Aorta (tissue), 5 donors: ENCODE measurements at places on chromosomes 12 and 14.
A peak's percentile ranks its signal among the peaks of the same experiment; 100 is the strongest.

GRCh38 chr14:94367347-94368242, 20.8 kb downstream of the SERPINA1 start:
- DNase-seq, result no peak

GRCh38 chr12:104138797-104139152, 765 bp upstream of the NFYB start:
- no peak for DNase-seq

DNA sequence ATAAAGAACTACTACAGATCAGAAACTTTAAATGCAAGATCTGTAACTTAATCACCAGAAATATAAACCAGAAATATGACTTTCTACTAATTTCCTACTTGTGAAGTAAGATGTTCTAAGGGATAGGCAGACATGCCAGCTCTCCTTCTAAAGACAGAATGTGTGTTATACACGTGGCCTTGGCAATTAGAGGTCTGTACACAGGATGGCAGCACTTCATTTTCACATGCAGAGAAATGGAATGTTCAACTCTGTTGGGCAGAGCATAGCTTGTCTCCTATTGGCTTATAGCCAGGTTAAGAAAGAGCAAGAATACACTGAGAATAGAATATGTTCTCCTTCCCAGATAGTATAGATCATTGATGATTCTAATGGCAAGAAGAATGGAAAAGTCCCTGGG, 403.8 kb downstream of the DAD1 start:
- DNase-seq, result no peak

GRCh38 chr12:6324936-6325750, 14.7 kb downstream of the PLEKHG6 start:
- DNase-seq, result no peak

- DNase-seq, result no peak
These were observed 884 bp downstream of the GPD1 start for GRCh38 chr12:50104417-50105366.

DNA sequence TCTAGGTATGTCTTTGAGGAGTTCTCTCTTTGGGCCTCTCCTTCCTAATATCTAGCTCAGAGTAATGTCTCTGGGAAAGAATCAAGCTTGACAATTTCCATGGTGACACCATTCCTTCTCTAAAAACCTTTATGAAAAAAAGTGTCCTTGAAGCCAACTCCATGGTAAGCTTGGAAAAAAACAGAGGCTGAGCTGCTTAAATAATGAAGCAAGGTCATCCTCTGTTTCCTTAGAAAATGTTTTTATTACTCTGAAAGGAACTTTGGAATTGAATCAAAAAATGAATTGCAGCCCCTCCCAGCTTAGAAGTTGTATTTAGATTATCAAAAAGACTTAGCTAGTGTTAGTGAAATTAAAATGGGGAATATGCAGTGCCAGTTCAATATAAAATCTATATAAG, 166.1 kb upstream of the KITLG start:
- DNase-seq, result no peak

- no peak for DNase-seq
These were observed 23.8 kb downstream of the CNTN1 start for GRCh38 chr12:40716037-40716436.

DNA sequence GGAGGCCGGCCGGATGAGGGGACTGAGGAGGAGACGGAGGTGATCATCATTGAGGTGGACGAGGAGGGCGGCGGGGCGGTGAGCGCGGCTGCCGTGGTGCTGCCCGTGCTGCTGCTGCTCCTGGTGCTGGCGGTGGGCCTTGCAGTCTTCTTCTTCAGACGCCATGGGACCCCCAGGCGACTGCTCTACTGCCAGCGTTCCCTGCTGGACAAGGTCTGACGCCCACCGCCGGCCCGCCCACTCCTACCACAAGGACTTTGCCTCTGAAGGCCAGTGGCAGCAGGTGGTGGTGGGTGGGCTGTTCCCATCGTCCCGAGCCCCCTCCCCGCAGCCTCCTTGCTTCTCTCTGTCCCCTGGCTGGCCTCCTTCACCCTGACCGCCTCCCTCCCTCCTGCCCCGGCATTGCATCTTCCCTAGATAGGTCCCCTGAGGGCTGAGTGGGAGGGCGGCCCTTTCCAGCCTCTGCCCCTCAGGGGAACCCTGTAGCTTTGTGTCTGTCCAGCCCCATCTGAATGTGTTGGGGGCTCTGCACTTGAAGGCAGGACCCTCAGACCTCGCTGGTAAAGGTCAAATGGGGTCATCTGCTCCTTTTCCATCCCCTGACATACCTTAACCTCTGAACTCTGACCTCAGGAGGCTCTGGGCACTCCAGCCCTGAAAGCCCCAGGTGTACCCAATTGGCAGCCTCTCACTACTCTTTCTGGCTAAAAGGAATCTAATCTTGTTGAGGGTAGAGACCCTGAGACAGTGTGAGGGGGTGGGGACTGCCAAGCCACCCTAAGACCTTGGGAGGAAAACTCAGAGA, 9.6 kb downstream of the MMP14 start:
- DNase-seq, result no peak

- DNase-seq, result no peak
These were observed 826 bp downstream of the PRKCH start for GRCh38 chr14:61322011-61322798.

DNA sequence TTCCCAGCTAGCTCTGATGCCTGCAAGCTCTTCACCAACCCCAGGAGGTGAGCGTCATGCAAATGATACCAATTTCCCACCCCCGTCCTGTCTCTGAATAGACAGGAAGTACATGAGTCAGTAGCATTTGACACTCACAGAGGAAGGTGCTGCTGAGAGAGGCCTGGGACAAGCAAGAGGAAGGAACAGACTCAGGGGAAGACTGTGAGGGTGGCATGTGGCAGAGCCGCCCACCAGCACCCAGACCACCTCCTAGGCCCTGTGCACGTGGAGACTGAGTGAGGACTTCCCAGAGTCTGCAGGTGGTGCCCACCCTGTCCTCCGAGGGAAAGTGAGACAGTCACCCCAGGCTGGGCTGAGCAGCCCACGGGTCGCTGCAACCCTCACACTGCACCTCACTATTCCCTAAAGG, 199.5 kb upstream of the SFSWAP start:
- no peak for DNase-seq

DNA sequence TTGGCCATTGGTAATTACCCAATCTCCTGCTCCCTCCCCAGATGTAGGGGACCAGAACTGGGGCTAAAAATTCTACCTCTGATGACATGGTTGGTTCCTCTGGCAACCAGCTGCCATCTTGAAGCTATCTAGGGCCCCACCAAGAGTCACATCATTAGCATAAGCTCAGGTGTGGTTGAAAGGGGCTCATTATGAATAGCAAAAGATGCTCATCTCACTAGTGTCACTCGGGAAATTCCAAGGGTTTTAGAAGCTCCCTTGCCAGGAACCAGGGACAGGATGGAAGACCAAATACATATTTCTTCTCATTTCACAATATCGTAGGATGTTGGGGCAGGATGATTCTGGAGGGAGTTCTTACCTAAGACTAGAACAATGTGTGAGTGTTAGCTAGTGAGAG, 38.6 kb downstream of the EID3 start:
- no peak for DNase-seq

- no peak for DNase-seq
These were observed 3.9 kb upstream of the KCNA5 start for GRCh38 chr12:5039815-5040214.

- no peak for DNase-seq
These were observed 8.3 kb upstream of the SERPINA1 start for GRCh38 chr14:94396628-94397225.

DNA sequence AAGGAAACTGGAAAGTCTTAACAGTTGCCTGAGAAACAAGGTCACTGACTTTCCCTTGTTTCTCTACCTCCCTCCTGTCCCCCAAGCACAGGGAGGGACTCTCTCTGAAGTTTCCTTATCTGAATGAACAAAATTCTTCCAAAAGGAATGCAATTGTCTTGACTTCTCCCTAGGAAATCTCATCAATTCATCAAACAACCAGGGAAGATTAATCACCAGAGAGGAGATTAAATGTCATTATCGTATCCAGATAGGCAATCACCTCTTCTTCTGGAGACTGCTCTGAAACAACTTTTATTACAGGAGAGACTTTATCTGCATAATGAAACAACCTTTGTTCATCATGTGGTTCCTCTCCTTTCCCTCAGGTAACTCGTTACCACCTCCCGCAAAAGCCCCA, 431.4 kb downstream of the SLC16A7 start:
- no peak for DNase-seq

GRCh38 chr12:22126758-22127157, 80.7 kb downstream of the CMAS start:
- no peak for DNase-seq

DNA sequence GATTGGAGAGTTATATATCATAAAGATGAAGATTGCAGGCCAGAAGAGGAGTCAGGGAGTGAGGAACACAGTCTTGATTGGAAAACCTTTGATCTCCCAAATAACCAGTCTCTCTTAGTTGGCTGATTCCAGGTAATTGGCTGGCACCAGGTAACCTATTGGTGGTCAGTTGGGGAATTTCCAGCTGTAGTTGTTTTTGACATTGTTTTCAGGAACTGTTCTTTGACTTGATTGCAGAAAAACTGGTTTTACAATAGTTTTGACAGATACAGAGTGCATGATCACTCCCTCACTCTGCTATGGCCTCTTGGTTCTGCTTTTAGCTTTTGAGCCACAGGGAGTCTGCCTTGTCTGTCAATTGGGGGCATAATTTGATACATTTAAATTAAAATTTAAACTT, 71.6 kb downstream of the ZNF641 start:
- DNase-seq, result no peak

DNA sequence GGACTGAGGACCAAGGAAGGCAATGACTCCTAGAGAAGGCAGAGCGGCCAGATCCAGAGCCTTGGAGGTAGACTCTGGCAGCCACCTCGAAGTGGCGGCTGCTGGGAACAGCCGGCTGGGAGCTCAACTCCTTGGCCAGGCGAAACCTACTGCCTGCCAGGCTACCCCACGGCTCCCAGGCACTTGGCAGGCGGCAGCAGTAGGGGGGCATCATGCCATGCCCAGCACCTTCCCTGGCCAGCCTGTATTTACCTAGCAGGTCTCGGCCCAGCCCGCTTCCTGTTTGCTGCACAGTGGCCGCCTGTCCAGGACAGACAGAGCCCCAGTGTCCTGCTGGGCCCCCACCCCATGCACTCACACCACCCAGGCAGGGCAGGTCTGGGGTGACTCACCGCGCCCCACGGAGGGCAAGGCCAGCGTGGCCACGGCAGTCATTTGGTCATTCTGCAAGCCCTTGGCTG, 10.2 kb downstream of the TRPV4 start:
- peak; percentile 58 for DNase-seq

- DNase-seq, result no peak
These were observed 135.3 kb downstream of the NTF3 start for GRCh38 chr12:5567016-5567725.

GRCh38 chr14:51167587-51168214, 72.3 kb upstream of the TMX1 start:
- DNase-seq, result no peak

DNA sequence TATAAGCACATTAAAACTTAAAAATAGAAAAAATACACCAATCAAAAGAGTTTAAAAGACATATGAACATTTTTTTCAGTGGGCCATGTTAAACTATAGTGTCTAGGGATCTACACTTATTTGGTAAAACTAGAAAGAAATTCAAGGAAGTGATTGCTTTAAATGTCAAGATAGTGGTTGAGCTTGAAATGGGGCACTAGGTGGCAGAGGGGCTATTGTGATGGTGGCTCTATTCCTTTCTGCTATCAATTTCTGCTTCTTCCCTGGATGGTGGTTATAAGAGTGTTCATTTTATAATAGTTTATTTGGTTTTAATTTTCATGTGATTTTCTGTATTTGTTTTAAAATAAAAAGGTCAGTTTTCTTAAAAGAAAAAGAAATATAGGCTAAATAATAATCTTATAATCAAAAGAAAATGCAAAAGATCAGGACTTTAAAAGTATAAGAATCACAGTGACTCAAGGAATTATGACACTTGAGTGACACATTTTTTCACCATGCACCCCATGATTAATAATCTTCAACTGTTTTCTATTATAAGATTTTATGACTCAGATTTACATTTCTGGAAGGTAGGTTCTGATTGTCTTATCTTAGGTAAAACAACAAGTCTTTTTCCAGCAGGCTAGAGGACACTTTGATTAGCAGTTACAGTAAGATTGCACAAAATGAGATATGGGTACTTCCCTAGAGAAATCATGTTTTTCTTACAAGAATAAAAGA, 137.5 kb downstream of the FSCB start:
- no peak for DNase-seq

DNA sequence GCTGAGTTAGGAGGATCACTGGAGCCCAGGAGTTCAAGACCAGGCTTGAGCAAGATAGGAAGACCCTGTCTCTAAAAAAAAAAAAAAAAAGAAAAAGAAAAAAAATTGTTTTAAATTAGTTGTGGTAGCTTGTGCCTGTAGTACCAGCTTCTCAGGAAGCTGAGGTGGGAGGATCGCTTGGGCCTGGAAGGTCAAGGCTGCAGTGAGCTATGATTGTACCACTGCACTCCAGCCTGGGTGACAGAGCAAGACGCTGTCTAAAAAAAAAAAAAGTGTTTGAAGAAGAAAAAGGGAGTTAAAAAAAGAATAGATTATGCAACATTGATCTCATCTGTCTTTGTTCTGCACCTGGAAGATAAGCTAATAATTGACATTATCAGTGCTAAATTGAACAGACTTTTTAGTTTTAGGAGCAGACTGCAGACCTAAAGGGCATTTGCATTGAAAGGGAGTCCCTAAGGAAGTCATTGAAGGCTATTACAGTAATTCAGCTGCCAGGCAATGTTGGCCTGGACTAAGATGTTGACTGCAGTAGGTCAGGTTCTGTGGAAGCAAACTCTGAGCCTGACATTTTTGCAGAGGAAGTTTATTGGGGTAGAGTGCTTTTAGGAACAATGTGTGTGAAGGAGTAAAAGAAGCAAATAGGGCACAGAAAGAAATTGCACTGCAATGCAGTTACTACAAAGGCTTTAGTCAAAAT, 215.8 kb downstream of the PCNX1 start:
- DNase-seq, result no peak

DNA sequence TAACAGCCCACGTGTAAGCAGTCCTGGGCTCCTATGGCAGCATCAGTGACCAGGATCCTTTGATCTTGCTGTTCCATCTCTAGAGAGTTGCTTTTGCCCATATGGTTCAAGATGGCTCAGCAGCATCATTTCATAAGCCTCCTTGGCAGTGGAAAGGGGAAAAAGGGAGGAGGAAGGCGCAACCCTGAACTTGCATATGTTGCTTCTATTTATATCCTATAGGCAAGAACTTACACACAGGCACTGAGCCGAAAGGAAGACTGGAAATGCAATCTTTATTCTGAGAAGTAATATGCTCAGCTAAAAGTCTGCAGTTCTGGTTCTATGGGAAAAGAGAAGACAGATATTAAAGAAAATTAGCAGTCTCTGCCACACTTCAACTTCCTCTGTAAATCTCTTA, 167.7 kb upstream of the PLXNC1 start:
- no peak for DNase-seq

DNA sequence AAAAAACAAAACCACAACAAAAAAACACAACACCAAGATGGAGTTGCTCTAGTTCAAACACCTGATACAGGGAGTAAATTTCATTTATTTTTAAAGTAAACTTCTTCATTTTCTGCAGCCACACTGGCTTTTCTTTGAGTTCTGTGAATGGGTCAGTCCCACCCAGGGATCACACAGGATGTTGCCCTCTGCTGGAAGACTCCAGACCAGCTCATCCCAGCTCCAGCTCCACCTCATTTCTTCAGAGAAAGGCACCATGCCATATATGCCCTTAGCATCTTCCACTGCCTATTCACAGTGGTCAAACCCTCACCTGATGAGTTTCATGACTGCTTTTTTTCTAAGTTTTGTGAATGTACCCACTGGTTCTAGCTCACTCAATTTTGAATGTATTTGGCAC, 8.0 kb downstream of the GLIPR1 start:
- DNase-seq, result peak; percentile 56
